NCI-H524 (cell line): ENCODE measurements at places on chromosomes 4 and X.

DNA sequence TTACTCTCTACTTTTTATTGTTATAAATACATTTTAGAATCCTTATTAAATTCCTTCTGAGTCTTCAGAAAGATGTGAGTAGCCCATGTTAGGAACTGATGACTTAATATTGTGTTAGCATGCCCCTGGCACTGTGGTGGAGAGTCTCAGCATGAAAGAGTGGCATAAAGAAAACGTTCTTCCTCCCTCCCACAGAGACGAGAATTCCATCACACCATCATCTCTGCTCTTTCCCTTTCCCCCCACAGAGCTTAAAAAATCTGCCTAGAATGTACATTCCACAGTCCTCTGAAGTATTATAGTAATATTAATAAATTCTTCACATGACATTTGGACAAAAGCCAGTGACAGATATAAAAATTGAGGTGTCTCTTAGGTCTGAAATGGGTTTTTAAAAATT is 117.8 kb upstream of the DKK2 start:
- DNase-seq = no peak

- no peak for DNase-seq
Observed at GRCh38 chr4:3468804-3469203, 5.7 kb downstream of the DOK7 start.

DNA sequence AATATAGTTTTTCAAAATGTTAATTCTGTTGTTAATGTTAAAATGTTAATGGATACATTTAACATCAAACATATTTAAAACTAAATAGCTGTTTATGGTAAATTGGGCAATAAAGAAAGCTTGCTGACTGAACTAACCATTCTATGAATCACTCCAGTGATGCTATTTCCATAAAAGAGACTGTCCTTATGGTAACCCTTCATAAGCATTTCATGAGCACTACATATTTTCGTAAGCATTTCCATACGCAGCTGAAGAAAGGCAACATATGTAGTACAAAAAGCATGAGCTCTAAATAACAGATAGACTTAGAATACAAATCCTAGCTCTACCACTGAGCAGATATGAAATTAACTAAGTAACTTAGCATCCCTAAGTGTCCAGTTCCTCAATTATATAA is 188.9 kb downstream of the COL25A1 start:
- no peak for DNase-seq

DNA sequence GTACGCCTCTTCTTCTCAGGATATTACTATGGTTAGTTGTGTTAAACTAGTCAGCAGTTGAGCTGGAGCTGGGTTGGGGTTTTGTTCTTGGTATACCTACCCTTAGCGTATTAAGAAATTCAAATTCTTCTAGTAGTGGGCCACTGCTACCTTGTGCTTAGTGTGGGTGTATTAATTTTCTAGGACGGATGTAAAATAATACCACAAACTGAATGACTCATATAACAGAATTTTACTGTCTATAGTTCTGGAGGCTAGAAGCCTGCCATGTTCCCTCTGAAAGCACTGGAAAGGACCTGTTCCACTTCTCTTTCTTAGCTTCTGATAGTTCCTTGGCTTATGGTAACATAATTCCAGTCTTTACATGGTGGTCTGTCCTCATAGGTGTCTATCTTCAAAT is 1274.7 kb downstream of the ADGRL3 start:
- no peak for DNase-seq

DNA sequence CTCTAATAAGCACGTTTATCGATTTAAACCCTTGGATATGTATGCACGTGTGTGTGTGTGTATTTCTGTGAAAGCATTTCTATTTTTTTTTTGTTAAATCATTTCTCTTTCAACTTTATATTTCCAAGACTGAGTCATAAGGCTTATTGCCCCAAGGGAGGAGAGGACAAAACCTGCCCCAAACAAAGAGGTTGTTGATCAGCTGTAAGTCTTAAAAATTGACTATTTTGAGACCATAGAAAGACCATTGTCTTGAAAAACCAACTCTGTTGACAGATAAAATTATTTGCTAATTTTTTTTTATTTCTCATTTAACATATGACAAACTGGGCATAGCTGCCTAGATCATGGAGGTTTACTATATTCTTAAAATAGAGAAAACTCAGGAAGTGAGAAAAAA is 222.4 kb downstream of the FMR1NB start:
- DNase-seq = no peak

DNA sequence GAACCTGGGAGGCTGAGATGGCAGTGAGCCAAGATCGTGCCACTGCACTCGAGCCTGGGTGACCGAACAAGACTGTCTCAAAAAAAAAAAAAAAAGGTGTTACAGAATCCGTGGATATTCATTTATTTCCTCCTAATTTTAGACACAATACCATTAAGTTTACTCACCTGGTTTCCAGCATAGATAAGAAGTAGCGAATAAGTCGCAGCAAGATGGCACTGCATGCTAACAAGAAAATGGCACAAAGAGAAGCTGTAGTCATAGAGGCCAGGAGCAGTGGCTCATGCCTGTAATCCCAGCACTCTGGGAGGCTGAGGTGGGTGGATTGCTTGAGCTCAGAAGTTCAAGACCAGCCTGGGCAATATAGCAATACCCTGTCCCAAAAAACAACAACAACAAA is 17.0 kb upstream of the MOB1B start:
- no peak for DNase-seq

DNA sequence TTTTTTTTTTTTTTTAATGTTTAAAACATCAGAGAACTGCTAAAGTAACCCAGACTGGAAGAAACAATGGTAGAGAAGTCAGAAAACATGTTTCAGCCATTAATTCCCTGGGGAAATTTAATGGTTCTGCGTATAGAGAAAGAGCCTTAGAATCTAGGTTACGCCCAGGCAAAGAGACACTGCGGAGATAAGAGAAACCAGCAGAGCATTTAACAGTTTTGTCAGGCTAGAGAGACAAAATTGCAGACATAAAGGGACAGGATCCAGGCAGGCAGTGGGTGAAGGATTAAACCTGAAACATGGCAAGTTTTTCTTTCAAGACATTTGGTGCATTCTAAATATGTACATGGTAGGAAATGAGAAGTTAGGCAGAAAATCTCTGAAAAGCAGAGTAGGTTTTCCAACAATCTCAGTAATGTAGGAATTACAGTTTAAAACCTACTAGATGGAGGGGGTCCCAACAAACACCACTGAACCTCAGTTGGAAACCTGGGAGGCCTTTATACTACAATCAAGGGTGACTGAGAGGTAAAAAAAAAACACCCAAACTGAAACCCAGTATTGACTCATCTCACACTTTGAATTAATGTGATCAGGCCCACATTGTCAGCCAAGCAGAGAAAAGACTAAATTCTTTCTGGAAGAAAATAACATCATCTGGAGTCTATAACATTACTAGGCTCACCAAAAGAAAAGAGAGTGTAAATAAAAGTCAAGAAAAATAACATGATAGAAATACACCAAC is 254.2 kb upstream of the NWD2 start:
- DNase-seq = no peak

DNA sequence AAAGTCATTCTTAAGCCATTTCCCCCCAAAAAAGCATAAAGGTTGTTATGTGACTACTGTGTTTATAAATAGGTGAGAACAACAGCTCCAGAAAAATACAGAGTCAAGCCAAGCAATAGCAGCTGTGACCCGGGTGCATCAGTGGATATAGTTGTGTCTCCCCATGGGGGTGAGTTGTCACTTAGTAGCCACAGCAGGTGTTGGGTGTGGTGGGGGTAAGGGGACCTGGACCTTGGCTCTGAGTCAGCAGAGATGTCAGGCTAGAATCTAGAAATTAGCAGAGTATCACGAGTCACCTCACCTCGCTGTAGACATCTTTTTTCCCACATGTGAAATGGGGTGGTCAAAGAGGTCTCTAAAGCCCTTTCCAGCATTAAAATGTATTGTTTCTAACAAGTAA is 42.4 kb downstream of the MOSPD2 start:
- DNase-seq = no peak

DNA sequence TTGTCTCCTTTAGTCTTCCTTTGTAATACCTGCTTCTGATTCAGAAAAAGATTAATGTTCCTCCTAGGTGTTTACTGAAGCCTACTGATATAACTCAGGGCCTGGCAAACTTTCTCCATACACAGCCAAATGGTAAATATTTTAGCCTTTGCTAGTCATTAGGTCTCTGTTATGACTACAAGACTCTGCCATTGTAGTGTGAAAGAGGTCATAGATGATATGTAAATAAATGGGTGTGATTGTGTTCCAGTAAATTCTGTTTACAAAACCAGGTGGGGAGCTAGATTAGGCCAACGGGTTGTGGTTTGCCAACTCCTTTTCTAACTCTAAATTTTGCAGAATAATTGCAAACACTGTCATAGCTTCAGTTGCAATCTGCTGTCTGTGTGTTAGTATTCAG is 568.1 kb upstream of the GNPDA2 start:
- DNase-seq = no peak

- no peak for DNase-seq
Observed at GRCh38 chr4:13415068-13415785, 68.9 kb downstream of the RAB28 start.

- DNase-seq = peak; percentile 100
Observed at GRCh38 chr4:5752376-5753184, 41.6 kb downstream of the EVC start.

DNA sequence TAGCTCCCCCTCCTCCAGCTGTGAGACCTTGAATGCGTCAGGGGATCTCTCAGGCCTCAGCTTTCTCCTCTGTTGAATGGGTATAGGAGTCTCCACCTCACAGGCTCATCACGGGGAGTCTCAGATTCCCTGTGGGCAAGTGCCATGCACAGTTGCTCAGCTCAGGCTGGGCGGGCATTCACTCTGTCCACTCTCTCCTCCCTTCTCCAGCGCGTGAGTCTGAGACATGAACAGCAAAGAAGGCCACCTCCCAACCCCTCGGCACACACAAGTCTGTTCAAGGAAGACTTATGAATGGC is 60.0 kb downstream of the HTRA3 start:
- no peak for DNase-seq

DNA sequence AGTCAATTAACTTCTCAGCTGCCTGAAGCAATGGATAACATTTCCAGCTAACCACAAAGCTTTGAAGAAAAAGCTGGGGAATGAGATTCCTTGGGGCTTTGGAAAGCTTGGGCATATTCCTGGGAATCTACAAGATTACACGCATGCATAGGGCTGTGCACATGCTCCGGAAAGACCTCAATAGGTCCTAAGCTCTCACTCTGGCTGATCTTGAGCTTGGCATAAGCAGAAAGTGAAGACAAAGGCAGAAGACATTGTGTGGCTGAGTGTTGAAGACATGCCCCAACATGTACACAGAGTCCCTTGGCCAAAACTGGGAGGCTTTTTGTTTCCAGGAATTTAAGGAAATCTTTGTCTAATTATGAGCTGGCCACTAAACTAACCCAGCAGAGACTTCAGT is 31.2 kb downstream of the ATG4A start:
- DNase-seq = no peak

GRCh38 chr4:3483471-3483921 is 20.4 kb downstream of the DOK7 start:
- peak; percentile 84 for DNase-seq

DNA sequence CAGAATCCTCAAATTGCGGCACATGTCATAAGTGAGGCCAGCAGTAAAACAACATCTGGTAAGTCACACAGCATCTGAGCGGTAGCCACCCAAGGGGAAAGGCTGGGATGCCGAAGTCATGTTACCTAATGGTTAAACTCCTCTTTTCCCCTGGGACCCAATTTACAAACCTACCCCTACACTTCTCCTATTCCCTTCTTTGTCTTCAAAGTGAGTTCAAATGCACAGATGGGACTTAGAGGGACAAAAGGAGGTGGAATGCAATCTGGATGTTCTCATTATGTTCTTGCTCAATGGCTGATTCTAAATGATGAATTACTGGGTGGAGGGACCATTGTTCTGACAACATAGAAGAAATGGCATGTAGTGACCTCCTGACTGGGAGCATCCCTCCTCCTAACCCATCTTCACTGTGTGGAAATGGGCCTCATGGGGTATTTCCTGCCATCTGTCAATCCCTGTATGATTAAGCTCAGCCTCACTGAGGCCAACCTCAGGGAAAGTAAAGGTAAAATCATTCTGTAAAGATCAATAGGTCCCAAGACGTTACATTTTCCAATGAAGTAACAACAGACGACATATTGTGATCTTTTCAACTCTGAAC is 8.5 kb downstream of the CD40LG start:
- no peak for DNase-seq

GRCh38 chrX:132090403-132091159 is 37.2 kb downstream of the FRMD7 start:
- no peak for DNase-seq

GRCh38 chr4:122921971-122922876 is at the start of gene NUDT6:
NUDT6 (minus strand) TSS chr4:122922597; CDS start chr4:122922572, 25 bp downstream.
- peak; percentile 62 for DNase-seq

GRCh38 chrX:724256-724655 is 93.7 kb downstream of the SHOX start:
- no peak for DNase-seq

GRCh38 chrX:75303795-75304194 is 29.9 kb downstream of the UPRT start:
- no peak for DNase-seq

GRCh38 chr4:171639540-171639939 is 173.7 kb upstream of the GALNTL6 start:
- DNase-seq = no peak

DNA sequence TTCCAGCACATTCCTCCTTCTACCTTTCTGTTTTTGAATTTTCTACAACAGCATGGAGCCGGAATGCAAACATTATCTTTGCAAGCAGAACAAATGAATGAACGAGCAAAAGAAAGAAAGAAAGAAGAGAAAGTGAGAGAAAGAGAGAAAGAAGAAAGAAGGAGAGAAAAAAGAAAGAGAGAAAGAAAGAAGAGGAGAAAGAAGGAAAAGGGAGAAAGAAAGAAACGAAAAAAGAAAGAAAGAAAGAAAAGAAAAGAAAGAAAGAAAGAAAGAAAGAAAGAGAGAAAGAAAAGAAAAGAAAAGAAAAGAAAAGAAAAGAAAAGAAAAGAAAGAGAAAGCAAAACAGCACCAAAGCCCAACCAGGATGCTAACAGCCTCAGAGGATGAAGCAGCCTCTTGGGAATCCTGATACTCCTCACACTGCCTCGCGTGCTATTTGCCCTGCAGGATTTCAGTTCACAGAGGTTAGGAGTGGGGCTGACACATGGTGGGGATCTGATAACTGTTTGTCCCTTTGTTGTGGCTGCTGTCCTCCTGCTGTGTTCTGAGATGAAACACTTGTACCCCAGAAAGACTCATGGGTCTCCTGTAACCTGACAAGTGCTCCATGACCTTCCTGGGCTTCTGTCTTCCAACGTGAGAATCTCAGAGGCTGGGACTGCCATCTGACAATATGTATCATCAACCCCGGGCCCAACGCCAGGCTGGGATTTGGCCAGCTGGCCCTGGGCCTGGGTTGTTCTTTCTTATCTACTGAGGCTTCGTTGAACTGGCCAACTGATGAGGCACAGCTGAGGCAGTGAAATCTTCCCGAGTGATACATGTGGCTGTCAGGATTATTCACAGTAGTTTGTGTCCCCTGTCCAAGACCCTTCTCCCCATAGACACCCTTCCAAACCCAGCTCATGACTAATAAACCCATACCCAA is 61.0 kb downstream of the SEPSECS start:
- peak; percentile 63 for DNase-seq

- DNase-seq = no peak
Observed at GRCh38 chr4:105243446-105243845, 96.8 kb downstream of the TET2 start.

- no peak for DNase-seq
Observed at GRCh38 chr4:73608689-73609594, 11.3 kb downstream of the RASSF6 start.

- no peak for DNase-seq
Observed at GRCh38 chrX:8044947-8045346, 117.7 kb upstream of the PNPLA4 start.

GRCh38 chr4:30856795-30857564 is 136.8 kb downstream of the PCDH7 start:
- no peak for DNase-seq

- DNase-seq = no peak
Observed at GRCh38 chr4:31999848-32000247, 1279.7 kb downstream of the PCDH7 start.
